Activated gamma-delta T cell treated with anti-CD3 and anti-CD28 coated beads, Interleukin-2, amount 50 U/mL, for 16 hours (primary cell): ENCODE measurements at places on chromosomes 4 and X.

GRCh38 chr4:40548256-40548655 is 81.4 kb downstream of the RBM47 start:
- DNase-seq: no peak

DNA sequence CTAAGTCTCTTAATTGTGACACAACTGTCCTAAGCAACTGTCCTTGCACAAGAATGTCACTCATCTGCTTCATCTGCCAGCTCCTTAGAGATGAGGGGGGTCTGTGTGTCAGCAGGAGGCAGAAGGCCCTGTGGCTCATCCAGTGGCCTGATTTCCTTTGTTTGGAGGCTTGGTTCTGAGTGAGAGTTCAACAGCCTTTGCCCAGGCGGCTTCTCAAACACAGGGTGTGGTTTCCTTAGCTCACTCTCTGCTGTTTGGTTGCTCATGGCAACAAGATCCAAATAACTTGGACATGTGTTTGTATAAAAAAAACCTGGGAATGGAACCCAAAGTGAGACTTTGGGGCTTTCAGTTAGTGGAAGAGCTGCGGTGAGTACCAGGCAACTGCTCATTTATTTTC is 46.6 kb downstream of the MAP7D3 start:
- DNase-seq: no peak

DNA sequence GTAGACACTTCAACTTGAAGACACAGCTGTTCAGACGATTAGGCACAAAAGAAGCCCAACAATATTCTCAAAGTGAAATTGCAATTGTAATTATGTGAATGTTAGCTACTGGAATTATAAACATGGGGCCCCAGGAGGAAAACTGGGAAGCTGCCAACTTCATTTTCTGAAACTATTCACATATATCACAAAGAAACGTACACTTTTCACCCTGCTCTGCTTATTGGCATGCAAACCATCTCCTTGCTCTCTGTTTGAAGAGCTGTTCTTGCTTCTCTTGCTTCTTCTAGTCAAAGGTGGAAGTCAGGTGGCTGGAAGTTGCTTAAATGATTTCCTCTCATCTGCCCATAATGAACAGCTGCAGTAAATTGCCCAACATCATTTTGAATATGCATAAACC is 320.1 kb downstream of the CFAP299 start:
- no peak for DNase-seq

- no peak for DNase-seq
Measured at GRCh38 chr4:155402941-155403340, 26.2 kb upstream of the MAP9 start.

DNA sequence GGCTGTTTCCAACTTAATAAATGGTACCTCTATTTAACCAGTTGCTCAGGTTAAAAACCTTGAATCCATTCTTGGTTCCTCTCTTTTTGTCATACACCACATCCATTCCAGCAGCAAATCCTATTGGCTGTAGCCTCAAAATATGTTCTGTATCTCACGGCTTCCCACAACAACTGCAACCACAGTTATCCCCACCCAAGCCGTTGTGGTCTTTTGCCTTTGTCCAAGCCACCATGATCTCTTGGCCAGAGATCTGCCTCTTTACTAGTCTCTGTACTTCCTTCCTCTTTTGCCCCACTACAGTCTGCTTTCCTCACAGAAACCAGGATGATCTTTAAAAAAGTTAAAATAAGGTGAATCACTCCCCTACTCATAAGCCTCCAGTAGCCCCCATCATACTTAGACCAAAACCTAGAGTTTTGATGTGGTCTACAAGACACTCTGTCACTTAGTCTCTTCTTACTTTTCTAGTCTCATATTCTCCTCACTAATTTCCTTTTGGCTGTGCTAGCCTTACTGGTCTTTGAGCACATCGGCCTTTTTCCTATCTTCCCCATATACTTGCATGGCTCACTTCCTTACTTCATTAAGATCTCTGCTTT is 10.3 kb downstream of the MAOA start:
- DNase-seq: no peak

GRCh38 chrX:137565318-137565904 is 516 bp upstream of the ZIC3 start:
- no peak for DNase-seq

DNA sequence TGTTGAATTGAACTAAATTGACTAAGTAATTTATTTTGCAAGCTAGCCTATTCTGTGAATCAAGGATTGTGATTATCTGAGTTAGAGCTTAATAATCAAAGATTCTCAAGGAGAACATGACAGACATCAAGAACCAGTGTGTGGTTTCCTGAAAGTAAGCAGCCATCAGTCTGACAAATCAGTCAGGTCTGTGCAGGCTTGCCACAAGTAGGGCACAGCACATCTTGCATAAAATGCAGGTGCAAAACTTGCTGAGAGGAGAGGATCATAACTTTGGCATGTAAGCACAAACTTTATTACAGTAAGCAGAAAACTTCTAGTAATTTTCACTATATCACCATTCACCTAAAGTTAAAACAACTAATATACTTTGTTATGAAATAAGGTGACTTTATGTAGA is 22.5 kb downstream of the FAM241A start:
- no peak for DNase-seq

GRCh38 chr4:55518442-55518841 is 28.3 kb downstream of the CLOCK start:
- no peak for DNase-seq

DNA sequence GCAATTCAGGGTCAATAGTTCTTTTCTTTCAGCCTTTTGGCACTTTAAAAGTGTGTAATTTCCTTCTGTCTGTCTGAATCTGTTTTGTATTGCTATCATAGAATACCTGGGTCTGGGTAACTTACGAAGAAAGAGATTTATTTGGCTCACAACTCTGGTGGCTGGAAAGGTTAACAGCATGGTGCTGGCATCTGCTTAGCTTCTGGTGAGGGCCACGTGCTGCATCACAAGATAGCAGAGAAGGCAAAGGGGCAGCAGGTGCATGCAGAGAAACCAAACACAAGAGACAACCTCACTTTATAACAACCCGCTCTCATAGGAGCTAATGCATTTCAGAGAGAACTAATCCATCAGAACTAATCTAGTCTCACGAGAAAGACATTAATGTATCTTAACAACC is 18.8 kb downstream of the RGN start:
- DNase-seq: no peak

- DNase-seq: no peak
Measured at GRCh38 chr4:111792632-111793031, 352.6 kb upstream of the FAM241A start.

DNA sequence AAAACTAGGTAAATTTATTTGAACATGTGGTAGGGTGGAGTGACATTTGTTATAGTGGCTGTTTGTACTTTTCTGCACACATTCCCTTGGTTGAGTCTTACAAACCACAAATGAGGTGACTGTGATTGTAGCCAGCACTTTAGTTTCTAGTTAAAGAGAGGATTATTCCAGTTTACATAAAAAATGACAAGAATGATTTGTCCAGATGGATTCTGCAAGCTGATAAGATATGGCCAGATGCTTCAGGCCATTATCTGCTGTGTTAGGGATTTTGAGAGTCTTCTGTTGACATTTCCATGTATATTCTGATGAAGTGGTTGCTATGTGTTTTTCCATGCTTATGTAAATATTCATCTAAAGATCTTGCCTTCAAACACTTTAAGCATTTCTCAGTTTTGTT is 31.0 kb upstream of the PDE5A start:
- no peak for DNase-seq

DNA sequence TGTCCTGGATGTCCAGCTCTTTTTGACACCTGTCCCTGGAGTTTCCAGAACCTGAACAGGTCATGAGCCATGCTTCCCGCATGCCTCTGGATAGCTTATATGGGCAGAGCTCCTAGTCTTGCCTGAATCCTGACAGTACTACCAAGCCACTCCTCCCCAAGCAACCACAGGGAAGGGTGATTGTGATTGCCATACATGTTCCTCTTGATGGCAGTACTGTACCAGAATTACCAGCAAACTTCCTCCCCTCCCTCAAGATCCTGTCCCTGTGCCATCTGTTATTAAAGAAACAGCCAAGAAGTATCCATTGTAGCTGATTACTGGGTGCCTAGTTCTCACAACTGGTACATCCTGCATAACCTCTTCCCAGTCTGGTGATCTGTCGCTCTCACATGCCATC is 264.3 kb upstream of the AGTR2 start:
- no peak for DNase-seq

GRCh38 chr4:103359900-103360299 is 161.8 kb upstream of the CENPE start:
- no peak for DNase-seq

DNA sequence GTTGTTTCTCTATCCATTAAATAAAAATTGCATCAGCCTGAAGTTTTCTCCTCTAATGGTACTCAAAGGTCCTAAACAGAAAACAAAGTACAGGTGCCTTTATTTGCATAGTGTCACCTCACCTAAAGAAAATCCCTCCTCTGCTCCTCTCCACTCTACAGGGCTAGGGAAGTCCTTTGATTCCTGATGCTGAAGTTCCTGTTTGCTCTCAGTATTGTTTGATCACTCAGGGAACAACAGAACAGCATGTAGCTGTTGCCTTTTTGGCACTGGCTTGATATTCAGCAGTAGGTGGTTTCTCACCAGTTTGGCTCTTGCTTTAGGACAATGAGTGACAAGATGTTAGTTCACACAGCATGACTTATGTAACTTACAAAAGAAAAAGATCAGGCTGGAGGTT is 156.2 kb upstream of the SLC7A11 start:
- no peak for DNase-seq

DNA sequence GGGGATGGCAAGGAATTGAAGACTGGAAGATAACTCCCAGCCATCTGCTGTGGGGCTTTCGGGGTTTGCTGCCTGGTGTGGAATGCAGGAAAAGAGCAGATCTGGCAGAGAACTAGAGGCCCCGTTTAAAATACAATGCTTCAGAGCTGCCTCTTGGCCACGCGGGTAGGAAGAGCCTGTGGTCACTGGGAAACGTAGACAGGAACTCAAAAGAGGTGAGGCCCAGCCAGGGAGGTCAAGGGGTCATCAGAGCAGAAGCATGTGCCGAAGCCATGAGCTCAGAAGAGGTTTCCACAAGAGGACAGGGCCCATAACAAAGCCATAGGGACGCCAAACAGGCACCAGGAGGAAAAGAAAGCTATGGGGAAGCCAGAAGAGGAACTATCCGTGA is 14.5 kb upstream of the STS start:
- no peak for DNase-seq

DNA sequence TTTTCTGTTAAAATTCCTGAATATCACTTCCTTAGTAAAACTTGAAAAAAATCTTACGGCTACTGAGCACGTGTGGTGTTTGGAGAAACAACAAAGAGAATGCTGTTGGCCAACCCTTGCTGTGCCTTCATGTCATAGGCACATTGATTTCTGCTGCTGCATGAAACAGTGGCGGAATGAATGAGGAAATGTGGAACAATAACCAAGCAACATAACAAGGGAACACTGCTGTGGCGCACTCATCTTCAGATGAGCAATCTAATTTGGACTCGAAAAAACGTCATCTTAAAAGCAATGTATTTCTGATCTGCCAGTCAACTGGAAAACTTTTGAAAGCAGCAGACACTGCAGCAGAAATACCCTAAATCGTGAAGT is 51.4 kb downstream of the PROM1 start:
- no peak for DNase-seq

GRCh38 chr4:152072001-152072485 is 311.2 kb upstream of the GATB start:
- DNase-seq: no peak

- DNase-seq: no peak
Measured at GRCh38 chr4:106806158-106806797, 229.8 kb downstream of the DKK2 start.

- DNase-seq: no peak
Measured at GRCh38 chrX:39984191-39984956, 113.4 kb downstream of the BCOR start.

GRCh38 chrX:18354369-18355223 is at the start of gene SCML2:
SCML2 (minus strand) TSS chrX:18354688; CDS start chrX:18334071, 20,617 bp downstream.
- no peak for DNase-seq

- DNase-seq: no peak
Measured at GRCh38 chr4:158825433-158826036, 56.7 kb downstream of the FNIP2 start.
